ENCODE measurements at places on chromosomes 6 and 20.
A peak's percentile ranks its signal among the peaks of the same experiment; 100 is the strongest.

- no peak for DNase-seq
Measured at GRCh38 chr20:4152696-4153235, 137.4 kb upstream of the RNF24 start.

DNA sequence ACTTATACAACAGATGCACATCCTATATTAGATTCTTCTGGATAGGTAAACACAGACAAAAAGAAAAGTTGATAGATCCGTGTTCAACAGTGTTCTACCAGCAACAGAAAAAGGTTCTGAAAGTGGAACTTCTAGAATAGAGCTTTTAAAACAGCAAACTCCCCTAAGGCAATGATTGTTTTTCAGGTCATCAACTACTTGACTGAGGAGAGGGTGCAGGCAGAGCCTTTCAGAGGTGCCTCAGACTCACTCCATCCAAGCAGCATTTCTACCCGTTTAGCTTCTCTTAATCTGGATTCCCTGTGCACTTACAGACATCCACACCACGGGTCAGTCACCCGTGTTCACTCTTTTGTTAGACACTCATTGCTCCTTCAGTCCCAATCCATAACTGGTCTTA, 28.9 kb downstream of the FYN start:
- DNase-seq, result no peak

DNA sequence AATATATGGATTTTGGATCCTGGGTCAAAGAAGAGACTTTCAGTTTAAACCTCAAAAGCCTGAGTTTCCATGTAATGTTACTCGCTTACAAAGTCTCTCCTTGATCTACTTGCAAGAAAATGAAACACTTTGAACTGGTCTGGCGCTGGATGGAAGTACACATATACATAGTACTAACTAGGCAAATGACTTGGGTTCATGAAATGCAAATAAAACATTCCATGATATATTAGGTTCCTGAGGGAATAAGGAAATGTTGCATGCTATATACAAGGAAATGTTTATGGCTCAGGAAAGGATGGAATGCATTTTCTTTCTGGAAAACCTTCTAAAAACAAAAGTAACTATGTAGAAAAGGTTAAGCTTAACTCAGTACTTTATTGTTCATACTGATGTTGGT, 11.4 kb upstream of the TXLNB start:
- DNase-seq, result no peak

GRCh38 chr6:14274546-14275492, 157.2 kb downstream of the CD83 start:
- DNase-seq, result peak; percentile 94

GRCh38 chr6:146301764-146302163, 241.9 kb upstream of the RAB32 start:
- no peak for DNase-seq

DNA sequence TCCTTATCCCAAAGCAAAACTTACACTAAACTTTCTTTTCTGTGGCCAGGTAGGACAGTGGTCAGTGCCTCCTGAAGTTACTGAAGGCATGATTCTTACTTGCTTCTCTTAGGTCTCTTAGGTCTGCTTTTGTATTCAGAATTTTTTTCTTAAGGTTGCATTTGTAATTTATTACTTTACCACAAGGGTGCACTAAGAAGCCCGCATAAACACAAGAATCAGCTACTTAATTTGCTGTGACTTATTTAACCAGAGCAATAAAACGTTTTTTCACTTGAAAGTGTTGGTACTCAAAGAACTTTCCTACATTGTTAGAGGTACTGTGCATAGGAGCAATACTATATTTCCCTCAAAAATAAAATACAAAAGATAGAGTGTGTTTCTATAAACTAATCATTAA, 75.4 kb upstream of the LAMA2 start:
- DNase-seq, result no peak

GRCh38 chr6:19668710-19669109, 168.5 kb upstream of the ID4 start:
- DNase-seq, result no peak
